T follicular helper cell (primary cell): ENCODE measurements at places on chromosomes 1 and 21.

- no peak for DNase-seq
These were observed 16.5 kb upstream of the PRDM16 start for GRCh38 chr1:3052501-3052900.

GRCh38 chr1:240457203-240457602, 154.8 kb downstream of the GREM2 start:
- DNase-seq, result no peak

- DNase-seq, result no peak
These were observed 18.8 kb downstream of the EMC1 start for GRCh38 chr1:19232524-19232846.

GRCh38 chr21:39326607-39327307, 13.3 kb upstream of the BRWD1 start:
- DNase-seq, result no peak

DNA sequence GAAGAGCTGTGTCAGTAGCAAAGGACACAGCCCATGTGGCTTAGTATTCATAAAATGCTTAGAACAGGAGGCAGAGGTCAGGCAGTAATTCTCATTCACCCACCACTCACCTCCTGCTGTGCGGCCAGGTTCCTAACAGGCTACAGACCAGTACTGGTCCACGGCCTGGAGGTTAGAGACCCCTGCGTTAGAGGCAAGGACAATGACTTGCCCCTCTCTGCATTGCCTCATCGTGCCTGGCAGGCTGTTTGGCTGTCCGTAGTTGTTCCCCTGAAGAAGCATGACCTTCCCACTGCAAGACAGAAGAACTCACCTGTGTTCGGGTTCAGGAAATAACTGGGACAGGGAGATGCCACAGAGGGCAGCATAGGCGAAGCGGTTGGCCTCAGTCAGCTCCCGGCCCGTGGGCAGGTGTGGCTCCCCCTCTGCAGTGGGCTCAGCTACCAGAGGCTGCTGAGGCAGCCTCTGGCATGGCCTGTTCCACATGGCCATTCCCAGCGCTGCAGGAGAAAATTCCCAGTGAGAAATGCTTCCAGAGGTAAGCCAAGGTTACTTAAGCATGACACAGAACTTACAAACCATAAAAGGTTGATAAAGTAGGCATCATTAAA, 19.3 kb downstream of the TMCO4 start:
- DNase-seq, result no peak

- no peak for DNase-seq
These were observed 4.0 kb downstream of the CCNL2 start for GRCh38 chr1:1395166-1395565.

- no peak for DNase-seq
These were observed 14.1 kb downstream of the F5 start for GRCh38 chr1:169572187-169572586.

GRCh38 chr1:207981976-207982375, 71.1 kb upstream of the CD34 start:
- no peak for DNase-seq

GRCh38 chr1:173473599-173474011, 3.5 kb upstream of the PRDX6 start:
- no peak for DNase-seq

GRCh38 chr1:88472298-88472697, 211.8 kb upstream of the PKN2 start:
- DNase-seq, result no peak
